EL (cell line): ENCODE measurements at places on chromosomes 4 and X.

DNA sequence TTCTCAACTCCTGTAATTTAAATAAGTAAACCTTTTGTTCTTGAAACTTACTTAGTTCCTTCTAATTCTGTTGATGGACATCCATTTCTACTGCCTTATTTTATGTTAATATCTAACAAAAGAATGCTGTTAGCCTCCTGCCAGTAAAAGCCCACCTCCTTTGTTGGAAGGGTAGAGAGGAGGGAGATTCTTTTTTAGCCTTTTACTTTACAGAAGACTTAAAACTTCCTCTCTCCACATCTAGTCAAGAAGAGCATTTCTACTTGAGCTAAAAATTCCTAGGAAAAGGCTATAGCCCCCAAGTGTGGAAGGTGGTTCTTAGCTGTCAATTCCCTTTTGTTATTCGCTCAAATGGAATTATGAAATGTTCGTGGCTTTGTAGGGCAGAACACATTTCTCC is 118.7 kb downstream of the ZIC3 start:
- no peak for DNase-seq

GRCh38 chrX:48695534-48695896 is 1.0 kb upstream of the SUV39H1 start:
- DNase-seq = peak; percentile 4

DNA sequence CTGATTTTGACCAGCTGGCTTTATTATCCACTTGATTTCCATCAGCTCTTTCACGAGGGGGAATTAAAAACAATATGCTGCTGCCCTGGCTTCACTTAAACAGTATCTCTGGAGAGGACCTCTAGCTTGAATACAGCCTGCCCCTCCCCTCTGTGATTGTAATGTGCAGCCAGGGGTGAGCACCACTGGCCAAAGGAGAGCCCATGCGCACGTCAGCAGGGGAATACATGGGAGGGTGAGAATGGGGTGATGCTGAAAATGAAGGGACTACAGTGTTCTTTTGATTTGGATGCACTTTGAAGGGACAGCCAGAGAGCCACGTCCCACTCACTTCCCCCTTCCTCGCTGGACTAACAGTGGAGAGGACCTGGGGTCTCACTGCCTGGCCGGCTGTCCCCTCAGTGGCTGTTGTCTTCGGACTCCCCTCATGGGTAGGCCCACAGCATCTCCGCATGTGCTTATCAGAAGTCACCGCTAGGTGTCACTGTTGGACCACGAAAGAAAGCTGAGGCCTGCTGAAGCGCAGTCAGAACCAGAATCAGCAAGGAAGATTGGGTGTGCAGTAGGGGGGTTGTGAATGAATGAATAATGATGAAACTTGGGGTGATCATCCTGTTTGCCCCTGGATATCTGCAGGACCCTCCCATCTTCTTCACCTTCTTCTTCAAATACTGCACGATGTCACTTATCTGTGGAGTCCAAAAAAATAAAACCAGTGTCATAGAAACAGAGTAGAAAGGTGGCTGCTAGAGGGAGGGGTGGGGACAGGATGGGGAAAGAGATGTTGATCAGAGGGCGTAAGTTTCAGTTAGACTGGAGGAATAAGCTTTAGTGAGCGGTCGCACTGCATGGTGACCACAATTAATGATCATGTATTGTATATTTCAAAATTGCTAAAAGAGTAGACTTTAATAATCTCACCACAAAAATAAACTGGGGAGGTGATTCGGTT is 32.8 kb downstream of the CLCN4 start:
- peak; percentile 57 for DNase-seq

GRCh38 chr4:88779431-88779830 is 81.8 kb upstream of the NAP1L5 start:
- peak; percentile 18 for DNase-seq

DNA sequence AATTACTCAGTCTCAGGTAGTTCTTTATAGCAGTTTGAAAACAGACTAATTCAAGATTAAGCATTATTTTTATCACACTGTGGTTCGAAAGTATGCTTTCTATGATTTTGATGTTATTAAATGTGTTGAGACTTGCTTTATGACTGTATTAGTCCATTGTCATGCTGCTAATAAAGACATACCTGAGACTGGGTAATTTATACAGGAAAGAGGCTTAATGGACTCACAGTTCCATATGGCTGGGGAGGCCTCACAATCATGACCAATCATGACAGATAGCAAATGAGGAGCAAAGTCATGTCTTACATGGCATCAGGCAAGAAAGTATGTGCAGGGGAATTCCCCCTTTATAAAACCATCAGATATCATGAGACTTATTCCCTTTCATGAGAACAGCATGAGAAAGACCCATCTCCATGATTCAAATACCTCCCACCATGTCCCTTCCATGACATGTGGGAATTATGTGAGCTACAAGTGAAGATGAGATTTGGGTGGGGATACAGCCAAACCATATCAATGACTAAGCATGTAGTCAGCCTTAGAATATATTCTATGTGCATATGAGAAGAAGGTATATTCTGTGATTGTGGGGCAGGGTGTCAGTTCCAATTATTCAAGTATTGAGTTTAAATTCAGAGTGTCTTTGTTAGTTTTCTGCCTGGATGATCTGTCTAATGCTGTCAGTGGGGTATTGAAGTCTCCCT is 44.6 kb upstream of the UGT2A1 start:
- no peak for DNase-seq

- DNase-seq = no peak
Measured at GRCh38 chr4:158894826-158895225, 126.0 kb downstream of the FNIP2 start.

DNA sequence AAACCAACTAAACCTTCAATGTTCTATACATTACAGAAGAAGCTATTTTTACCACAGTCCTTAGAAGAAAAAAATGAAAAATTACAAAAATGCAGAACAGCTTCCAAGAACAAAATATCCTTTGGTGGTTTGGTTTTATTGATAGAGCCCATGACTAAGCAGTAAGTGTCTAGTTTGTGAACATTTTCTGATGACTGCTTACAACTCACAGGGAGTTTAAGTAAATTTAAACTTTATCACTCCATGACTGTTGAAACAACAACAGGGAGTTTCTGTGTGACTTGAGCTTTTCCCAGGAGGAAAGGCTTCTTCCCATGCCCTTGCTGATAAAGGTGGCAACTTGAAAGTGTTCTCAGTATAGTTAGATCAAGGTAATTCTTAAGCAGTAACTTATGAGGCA is 2.9 kb downstream of the PF4 start:
- DNase-seq = peak; percentile 71

DNA sequence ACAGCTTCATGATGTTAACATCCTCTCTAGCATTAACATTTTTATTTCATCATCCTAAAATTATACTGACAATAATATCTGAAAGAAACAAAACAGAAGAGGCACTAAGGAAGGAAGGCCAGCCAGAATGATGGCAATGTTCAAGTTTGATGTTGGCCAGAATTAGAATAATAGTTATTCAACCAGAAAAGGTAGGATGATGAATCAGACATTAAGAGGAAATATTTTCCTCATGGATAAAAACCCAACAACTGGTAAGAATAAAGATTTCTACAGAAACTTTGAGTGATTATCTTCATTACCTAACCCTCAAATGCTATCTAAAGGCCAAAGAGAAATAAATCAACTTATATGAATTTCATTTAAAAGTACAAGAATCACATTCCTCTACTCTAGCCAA is 105.2 kb downstream of the PDE5A start:
- DNase-seq = no peak

DNA sequence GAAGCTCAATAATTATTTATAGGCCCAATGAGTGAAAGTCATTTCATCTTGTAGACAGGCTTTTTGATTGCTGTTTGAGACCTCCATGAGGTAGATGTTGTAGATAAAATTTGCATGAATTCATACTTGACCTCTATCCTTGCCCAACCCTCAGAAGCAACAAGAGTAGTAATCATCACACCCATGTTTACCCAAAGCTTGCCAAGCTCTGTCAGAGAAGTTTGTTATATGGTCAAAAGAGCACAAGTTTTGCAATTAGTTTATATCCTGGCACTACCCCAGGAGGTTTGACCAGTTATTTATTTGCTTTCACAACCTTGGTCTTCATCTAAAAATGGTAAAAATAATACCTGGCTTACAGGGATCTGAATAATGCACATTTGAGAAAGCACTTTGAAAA is 20.7 kb downstream of the ADH7 start:
- no peak for DNase-seq

- DNase-seq = no peak
Measured at GRCh38 chrX:115029869-115030570, 12.6 kb upstream of the IL13RA2 start.

DNA sequence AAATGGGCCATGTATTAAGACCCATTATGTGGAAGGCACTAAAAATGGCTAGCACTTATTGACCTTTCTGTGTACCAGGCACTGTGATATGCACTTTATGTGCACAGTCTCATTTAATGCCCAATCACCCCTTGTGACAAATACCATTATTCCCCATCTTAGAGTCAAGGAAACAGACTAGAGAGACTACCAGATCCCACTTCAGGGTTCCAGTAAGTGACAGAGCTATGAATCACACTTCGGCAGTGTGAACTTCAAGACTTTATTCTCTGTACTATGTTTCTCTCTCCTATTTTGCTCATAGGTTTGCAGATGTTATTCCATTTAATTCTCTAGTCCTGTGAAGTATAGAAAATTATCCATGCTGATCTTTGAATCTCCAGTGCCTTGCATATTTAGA is 107.0 kb downstream of the NFKB1 start:
- peak; percentile 26 for DNase-seq

DNA sequence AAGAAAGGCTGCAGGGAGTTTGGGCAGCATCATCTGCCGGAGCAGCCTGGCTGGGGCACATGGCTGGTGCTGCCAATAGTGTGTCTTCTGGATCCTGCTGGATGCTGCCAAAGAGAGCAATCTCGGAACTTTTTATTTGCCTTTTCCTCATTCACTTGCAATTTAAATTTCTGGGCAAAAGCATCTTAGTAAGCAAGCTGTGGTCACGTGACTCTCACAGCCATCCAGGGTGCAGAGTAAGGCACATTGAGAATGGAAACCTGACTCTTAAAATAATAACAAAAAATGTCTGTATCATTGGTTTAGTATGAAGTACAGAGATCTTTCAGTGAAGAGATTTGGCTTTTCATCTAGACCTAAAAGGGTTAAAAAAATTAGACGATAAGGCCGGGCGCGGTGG is 910.3 kb downstream of the STIM2 start:
- DNase-seq = no peak

- DNase-seq = no peak
Measured at GRCh38 chrX:132393485-132393884, 95.4 kb downstream of the MBNL3 start.

- DNase-seq = no peak
Measured at GRCh38 chr4:87009095-87009648, 74.4 kb downstream of the AFF1 start.
